CD4-positive, alpha-beta memory T cell (primary cell): ENCODE measurements at places on chromosomes 4 and X.

- DNase-seq, result no peak
Measured at GRCh38 chr4:189861101-189861500, 79.6 kb upstream of the FRG1 start.

DNA sequence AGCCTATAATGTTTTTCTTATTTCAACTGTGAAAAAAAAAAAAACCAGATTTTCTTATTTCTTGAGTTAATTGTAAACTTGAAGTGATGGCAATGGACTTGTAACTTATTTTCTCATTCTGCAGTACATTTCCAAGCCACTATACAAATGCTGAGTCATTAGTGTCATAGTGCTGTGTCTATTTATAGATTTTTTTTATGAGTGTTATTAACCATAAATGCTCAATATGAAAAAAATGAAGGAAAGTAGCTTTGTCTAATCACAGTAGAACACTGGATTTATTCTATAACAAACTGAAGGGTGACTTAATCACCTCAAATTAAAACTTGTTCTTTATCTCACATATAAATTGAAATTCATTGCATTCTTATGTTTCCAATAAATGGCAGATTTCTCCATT lies 718.6 kb downstream of the CCSER1 start:
- DNase-seq, result no peak

- DNase-seq, result no peak
Measured at GRCh38 chr4:67787311-67787710, 33.1 kb upstream of the GNRHR start.

- no peak for DNase-seq
Measured at GRCh38 chr4:177717407-177717806, 275.2 kb upstream of the AGA start.

GRCh38 chrX:34426334-34426733 lies 230.8 kb downstream of the TMEM47 start:
- DNase-seq, result no peak

DNA sequence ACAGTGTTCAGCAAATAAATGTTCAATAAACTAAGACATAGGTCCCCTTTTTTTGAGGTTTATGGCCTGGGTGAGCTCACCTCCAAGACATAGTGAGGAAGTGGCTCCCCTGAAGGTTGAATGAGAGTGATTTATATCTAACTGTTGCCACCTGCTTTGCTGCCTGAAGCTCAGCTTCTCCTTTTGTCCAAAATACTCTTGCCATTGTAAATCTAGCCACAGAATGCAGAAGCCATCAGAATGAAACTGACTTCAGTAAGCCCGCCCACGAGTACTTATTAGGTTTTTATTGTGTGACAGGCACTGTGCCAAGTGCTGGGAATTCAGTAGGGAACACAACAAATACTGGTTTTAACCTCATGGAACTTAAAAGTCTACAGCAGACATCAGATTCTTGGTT lies 18.0 kb downstream of the SPINK2 start:
- no peak for DNase-seq

- peak; percentile 19 for DNase-seq
Measured at GRCh38 chrX:13013363-13014110, 30.9 kb downstream of the FAM9C start.
